ENCODE measurements at places on chromosomes 12 and 14.

- no peak for DNase-seq
These were observed 2.8 kb downstream of the TRHDE start for GRCh38 chr12:72274931-72275330.

GRCh38 chr12:1879633-1880032, 38.8 kb downstream of the CACNA2D4 start:
- no peak for DNase-seq

GRCh38 chr14:97380539-97380941, 583.4 kb downstream of the VRK1 start:
- DNase-seq, result peak; percentile 88

DNA sequence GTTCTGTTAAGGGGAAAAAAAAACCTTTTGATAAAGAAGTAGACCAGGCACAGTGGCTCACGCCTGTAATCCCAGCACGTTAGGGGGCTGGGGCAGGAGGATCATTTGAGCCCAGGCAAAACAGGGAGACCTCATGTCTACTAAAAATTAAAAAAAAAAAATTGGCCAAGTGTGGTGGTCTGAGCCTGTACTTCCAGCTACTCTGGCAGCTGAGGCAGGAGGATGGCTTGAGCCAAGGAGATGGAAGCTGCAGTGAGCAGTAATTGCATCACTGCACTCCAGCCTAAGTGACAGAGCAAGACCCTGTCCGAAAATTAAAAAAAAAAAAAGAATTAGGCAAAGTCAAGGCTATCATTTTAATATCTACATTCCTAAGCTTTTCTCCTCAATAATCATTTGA, 124.8 kb upstream of the CPM start:
- DNase-seq, result no peak

GRCh38 chr14:75092698-75093097, 23.3 kb downstream of the ZC2HC1C start:
- DNase-seq, result no peak

DNA sequence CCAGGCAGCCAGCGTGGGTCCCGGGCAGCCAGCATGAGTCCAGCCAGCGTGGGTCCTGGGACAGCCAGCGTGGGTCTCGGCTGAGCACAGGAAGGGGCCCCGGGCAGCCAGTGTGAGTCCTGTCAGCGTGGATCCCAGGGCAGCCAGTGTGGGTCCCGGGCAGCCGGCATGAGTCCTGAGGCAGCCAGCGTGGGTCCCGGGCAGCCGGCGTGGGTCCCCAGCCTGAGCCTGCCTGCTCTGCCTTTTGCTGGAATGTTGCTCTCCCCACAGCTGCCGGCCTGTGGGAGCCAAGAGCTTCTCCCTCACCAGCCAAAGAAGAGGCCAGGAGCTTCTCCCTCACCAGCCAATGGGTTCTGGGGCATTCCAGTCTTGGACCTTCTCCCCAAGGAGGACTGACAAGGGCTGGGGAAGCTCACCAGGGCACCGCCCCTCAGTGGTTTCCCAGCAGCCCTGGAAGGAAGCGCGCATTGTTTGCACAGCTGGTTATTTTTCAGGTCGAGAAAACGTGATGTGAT, 15.0 kb upstream of the RFLNA start:
- DNase-seq, result no peak

DNA sequence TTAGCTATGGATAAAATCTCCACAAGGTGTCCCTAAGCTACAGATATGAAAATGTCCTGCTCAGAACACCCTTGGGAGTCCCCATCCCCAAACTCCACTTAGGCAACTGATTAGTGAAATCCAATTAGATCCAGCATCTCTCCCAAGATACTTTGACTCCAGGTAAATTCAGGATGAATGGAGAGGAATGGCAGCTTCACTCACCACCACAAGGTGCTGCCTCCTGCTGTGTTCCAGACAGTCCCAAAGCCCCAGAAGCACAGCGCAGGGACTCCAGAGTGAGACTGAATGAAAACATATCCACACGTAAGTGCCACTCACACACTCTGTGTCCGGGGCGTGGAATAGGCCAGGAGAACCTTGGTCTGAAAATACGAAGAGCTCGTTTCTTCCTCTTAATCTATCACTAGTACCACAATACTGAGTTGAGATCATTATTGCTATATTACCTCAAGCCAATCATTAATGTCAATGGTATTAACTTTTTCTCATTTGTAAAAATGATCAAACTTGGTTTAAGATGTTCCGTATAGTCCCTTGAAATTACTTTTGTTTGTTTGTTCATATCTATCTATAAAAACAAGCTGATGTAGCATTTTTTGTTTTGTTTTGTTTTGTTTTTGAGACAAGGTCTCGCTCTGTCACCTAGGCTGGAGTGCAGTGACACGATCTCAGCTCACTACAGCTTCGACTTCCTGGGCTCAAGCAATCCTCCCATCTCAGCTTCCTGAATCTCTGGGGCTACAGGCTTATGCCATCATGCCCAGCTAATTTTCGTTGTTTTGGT, 70.0 kb upstream of the BICD1 start:
- no peak for DNase-seq

DNA sequence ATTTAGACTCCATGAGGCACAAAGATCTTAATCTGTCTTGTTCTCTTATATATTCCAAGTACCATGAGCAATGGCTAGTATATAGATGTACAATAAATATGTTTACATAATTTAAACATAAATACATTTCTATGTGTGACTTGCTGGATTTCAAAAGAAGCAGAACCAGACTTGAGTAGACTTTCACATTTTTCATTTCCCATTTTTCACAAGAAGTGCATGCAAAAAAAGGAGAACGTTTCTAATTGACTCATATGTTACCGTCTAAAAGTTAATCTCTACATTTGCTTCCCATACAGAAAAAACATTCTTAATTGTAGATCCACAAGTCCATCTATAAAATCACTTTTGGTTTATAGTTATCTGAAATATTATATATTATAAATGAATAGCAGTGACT, 256.5 kb upstream of the USP15 start:
- DNase-seq, result no peak

GRCh38 chr12:92335831-92336230, 190.2 kb upstream of the BTG1 start:
- DNase-seq, result no peak

- DNase-seq, result no peak
These were observed 915.2 kb downstream of the SLC6A15 start for GRCh38 chr12:83997423-83997822.

DNA sequence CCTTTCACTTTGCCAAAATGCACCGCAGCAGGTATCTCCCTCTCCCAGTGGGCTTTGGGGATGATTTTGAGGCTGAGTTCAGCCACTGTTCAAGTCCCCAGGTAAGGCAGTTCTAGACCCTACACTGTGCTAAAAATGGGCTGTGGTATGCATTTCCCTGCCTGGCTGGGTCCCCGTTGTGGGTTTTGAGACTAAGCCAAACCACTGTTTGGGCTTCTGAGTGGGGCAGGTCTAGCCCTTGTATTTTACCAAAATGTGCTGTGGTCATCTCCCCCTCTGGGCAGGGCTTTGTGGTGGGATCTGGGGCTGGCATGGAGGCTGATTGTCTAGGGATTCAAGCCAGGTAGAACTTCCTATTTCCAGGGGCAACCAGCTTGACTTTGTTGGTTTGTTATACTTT, 13.6 kb upstream of the OR4Q3 start:
- DNase-seq, result peak; percentile 27

DNA sequence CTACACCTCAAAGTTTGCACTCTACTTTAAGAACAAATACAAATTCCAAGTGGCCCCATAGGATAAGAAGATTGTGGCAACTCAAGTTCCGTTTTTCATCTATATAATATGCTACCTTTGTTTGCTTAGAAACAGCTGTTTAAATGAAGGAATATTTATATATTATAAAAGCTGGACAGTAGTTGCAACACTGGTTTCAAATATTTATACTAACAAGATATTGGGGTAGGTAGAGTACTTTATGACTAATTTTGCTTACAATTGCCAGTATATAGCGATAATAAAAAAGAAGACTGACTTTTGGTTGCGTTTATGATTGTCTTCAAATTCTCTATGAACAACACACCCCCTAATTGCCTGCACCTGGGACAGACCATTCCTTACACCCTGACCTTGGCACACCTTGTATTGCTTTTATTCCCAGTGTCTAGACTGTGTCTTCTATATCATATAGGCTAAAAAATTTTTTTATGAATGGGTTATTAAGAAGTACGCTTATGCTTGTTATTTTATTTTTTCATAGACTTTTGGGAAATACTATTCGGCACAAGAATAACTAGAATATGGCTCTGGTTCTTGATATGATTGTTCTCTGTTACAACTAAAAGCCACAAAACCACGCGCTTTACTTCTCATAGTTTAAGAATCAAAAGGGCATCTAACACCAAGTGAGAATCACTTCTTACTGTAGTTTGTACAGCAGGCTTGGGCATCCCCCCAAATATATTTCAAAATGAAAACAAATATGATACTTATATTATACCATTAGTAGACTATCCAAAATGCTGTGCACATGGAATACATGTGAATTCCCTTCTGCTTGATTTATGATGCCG, 455.4 kb upstream of the DCN start:
- DNase-seq, result no peak

DNA sequence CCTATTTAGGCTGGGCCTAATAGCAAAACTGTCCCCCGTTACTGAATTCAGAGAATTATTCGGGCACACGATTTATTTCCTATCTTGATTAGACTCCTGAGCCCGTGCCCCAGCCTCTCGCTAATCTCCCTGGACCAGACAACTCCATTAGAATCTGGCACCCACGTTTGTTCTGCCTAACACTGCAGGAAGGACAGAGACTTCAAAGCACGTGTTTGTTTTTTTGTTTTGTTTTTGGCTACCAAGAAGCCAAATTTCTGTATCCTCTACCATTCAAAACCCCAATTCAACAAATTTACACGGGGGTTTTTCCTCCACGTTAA, 4.8 kb downstream of the USP44 start:
- no peak for DNase-seq

DNA sequence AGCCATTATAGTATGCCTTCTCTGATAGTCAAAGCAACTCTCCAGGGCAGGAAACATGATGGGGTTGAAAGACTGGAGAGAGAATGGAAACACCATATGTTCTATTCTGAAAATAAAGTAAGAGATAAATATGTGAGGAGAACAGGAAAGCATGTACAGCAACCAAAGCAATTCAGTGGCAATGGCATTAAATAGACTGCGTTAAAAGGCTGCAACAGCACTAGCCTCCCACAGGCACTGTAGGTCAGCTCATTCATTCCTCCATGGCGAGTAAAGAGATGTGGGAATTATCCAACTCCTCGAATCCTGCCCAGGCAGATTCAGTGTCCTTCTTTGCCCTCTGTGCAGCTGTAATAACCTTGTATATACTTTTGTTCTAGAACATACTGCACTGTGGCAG, 43.8 kb downstream of the ANO6 start:
- DNase-seq, result no peak

DNA sequence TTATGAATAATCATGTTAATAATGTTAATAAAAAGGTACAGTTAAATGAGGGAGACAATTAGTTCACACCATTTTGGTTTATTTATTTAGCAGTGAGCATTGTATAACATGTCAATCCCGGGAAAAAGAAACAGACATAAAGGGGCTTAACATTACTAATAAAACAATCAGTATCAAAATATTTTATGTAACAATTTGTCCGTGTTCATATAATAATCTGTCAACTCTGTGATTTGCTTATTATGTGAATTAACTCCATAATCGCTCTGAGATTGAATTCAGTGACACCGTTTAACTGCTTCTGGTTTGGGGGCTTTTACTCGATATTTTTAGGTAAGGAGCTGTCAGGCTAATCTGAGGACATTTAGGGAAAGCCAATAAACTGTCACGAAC, 95.8 kb upstream of the HMGA2 start:
- DNase-seq, result no peak

DNA sequence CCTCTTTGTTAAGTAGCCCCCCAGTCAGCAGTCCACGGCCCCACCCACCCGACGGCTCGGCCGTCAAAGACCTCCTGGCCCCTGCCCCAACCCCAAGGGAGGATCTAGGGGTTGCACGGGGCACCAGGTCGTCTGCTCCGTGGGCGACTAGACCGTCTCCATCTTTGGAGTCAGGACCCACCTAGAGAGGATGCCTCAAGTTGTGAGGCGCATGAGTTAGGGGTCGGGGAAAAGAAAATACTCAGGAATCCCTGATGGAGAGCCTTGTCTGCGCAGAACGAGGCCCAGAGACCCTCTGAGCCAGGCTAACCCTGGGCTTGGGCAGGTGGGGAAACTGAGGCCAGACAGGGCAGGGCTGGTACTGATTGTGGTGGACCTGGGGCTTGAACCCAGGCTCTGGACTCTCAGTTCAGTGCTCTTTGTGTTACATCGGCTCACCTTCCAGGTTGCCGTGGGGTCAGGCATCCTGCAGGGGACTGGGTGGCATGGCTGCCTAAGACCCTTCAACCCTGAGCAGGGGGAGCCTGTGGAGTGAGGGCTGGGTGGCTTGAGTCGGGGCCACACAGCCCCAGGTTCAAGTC, 839 bp downstream of the OTUB2 start:
- DNase-seq, result no peak

DNA sequence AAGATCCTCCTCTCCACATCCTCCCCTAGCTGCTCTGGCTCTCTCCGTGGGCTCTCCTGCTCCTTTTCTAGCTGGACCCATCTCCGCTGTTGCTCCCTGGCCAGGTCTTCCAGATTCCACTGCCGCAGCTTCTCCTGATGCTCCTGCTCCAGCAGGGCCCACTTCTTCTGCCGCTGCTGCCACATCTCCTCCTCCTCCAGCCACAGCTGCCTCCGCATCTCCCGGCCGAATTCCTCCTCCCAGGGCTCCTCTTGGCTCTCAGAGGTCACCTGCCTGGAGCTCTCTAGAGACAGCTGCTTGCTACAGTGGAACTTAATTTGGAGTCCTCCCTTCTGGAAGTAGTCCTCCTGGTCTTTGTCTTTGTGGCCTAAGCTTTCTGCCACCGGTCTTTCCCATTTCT, 5.5 kb downstream of the FAM186B start:
- no peak for DNase-seq

GRCh38 chr14:99603471-99604277, at the start of gene CCDC85C:
Gene CCDC85C, minus strand, starts transcription at chr14:99604207. Its CDS starts 248 bp downstream, at chr14:99603959.
- DNase-seq, result no peak

DNA sequence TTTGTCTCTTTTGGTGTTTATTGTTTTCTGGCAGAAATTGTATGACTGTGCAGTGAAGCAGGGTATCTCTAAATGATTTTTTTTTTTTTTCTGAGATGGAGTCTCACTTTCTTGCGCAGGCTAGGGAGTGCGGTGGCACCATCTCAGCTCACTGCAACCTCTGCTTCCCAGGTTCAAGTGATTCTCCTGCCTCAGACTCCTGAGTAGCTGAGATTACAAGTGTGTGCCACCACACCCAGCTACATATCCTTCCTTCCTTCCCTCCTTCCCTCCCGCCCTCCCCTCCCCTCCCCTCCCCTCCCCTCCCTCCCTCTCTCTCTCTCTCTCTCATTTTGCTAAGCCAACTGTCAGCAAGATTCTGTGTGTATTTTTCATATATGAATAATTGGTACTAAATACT, 94.4 kb downstream of the PPHLN1 start:
- DNase-seq, result no peak
